Stimulated activated CD8-positive, alpha-beta memory T cell treated with anti-CD3 and anti-CD28 coated beads, Interleukin-4, amount 100 ng/mL, for 1 hour (primary cell): ENCODE measurements at places on chromosomes 6 and 20.

DNA sequence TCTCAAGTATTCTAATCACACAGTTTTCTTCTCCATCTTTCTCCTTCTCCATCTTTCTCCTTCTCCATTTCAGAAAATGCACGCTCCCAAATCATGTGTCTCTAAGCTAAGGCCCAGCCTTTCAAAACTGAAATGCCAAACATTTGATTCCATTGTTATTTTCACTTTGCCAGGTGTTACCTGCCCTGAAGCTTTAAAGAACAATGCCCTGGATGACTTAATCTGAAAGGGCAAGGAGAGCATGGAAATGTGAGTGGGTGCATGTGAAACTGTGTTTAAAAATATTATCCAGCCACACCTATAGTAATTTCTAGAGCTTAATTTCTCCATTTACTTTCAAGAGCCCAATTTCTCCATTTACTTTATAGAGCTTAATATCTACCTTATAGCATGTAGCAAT lies 42.4 kb upstream of the GCLC start:
- no peak for DNase-seq

DNA sequence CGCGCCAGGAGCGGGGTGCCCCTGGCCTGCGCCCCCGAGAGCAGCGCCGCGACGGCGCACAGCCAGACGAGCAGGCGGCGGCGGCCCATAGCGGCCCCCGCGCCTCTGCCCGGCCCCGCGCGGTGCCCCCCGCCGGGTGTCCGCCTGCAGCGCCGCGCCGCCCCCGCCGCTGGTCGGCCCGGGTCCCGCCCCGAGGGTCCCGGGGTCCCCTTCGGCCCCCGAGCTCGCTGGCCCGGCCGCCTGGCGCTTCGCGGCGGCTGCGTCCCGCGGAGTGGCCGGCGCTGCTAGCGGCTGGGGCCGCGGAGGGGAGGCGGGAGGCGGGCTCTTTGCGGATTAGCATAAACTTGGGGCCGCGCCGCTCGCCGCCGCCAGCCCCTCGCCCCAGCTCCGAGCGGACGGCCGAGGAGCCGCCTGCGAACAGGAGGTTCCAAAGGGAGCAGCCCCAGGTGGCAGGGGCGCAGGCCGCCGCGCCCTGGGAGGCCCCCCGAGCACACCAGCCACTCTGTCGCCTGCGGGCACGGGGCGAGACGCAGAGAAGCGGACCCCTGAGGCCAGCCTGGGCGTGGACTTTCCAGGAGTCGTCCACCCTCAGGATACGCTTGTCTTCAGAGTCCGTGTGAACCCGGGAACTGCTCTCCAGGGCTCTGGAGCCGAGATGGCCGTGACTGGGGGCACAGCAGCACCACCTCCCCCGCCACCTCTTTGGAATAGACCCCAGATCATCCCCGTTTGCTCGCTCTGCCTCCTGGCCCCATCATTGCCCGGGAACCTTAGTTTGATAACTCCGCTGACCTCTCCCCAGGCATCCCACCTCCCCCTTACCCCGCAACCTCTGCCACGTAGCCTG lies at the start of gene EMILIN3:
Gene EMILIN3 (minus strand): TSS at position 273 of the 847 bp plus-strand sequence. CDS start 184 bp downstream, at position 89.
- no peak for DNase-seq

DNA sequence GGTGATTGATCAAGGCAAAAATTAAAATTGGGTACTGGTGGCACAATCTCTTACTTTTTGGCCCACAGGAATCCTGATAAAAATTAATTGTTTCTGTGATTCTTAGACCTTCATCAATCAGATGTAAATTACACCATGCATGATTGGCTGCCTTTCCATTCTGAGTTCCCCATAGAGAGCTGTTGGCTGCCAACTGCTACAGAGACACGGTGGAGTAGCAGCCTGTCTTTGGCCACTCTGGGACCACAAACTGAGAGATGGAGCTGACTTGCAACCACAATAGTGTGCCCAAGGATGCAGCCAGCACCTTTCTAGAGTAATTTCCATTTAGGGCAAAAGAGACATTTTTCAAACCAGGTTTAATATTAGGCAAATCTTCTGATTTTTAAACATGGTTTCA lies 274.3 kb upstream of the MMS22L start:
- DNase-seq: no peak

- no peak for DNase-seq
These were observed 75.4 kb downstream of the TMEM244 start for GRCh38 chr6:129785756-129786135.

- no peak for DNase-seq
These were observed 274.9 kb downstream of the UTRN start for GRCh38 chr6:144559865-144560593.

- no peak for DNase-seq
These were observed 8.3 kb downstream of the ELOVL2 start for GRCh38 chr6:11035616-11036350.

DNA sequence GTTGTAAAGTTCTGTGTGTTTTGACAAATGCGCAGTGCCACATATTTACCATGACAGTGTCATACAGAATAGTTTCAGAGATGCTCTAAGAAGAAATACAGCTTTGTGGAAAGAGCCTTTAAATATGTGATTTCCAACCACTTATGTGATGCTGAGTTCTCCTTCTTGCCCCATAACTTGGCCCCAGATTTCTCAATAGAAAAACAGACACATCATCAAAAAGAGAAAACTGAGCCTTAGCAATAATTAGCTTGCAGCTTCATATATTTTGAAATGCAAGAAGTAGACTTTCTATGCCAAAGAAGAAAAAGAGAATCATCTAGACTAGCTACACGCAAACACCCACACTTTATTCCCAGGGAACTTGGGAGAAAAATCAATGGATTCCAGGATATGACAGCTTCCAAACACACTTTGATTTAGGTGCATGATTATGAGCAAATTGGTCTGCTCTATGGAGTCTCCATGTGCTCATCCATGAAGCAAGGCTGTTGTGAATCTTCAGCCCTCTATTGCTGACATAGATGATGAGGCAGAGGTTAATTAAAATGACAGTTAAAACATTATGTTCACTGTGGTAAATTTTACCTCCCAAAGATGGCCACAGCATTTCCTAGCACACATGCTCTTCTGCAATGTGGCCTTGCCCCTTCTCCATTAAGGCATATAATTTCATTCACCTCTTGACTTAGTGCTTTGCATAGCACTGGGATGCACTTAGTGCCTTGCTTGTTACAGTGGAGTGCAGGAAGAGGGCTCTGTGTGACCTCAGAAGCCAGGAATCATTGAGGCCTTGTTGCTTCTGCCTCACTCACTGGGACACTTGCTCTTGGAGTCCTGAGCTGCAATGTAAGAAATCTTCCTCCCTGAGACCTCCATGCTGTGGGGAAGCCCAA lies 174.6 kb downstream of the SYNDIG1 start:
- no peak for DNase-seq

- no peak for DNase-seq
These were observed 119.1 kb downstream of the TENT5A start for GRCh38 chr6:81633391-81633790.

DNA sequence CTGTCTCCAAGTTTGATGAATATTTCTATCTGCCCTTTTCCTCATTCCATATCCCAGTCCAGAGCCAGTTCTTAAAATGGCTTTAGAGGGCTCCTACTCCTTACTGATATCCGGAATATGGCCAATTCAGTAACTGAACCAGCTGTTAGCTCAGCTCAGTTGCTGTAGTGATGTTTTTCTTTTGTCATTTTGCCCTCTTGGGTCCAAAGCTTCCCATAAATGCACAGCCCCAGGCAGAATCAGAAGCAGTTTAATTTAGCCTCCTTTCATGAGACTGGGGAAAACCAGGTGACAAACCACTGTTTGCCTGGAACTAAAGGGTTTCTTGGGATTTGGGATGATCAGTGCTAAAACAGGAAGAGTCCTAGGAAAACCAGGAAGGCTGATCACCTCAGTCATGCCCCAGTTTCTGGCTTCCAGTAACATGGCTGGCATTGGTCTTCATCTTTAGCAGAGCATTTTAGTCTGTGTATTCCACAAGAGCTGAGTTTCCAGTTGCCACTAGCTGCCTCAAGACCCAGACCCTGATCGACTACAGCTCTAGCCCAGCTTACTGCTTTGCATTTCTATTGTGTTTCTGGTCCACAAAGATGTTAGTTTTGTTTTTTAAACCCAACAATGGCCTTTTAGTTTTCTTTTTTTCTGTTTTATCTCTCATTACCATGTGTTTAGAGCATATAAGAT lies 40.6 kb upstream of the REV3L start:
- no peak for DNase-seq

DNA sequence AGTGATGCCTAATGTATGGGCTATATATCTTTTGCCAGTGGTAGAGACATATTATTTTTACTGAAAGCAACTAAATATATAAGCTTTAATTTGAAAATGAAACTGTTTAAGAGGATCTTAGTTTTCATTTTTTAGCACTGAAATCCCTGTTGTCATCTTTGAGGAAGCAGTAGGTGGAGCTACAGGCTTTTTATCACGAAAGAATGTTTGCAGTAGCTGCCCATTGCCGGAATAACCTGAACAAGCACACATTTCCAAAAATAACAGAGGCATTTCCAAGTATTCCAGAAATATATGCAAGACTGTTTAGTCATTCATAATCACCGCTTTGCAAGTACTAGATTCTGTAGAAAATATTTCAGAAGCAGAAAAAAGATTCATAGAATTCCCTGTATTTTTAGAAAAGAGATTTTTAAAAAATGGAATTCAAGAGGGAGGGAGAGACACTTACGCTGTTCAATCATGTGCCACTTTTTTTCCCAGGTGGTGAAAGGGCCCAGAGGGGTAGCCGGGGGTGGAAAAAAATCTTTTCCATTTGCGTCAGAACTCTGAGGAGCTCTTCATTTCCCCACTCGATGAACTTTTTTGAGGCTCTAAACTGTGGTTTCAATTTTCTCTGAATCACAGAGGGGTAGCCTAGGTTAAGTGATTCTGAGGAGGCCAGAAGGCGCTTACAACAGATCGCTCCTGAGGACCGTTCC lies 142.5 kb upstream of the FERMT1 start:
- no peak for DNase-seq

GRCh38 chr20:58650181-58650775 lies 805 bp upstream of the STX16 start:
- DNase-seq: no peak

DNA sequence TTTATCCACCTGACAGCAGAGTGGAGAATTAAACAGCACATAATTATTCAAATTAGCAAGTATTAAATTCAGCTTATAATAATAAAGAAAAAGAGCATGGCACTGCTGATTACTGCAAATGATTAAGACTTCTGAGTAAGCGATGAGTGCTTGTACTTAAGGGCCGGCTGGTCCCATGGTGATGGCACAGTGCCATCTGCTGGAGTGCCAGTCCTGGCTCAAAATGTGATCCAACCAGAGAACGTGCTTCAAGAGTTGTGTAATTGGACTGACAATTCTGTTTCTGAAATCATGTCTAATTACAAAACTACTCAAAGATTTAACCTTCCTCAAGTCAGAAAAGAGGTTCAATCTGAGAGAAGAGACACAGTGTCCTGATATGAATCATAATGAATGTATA lies 181.6 kb upstream of the RGS17 start:
- DNase-seq: no peak

- no peak for DNase-seq
These were observed 1413.9 kb upstream of the ADGRB3 start for GRCh38 chr6:67221226-67221625.

- DNase-seq: no peak
These were observed 11.1 kb upstream of the HLA-DQB2 start for GRCh38 chr6:32774426-32774825.

DNA sequence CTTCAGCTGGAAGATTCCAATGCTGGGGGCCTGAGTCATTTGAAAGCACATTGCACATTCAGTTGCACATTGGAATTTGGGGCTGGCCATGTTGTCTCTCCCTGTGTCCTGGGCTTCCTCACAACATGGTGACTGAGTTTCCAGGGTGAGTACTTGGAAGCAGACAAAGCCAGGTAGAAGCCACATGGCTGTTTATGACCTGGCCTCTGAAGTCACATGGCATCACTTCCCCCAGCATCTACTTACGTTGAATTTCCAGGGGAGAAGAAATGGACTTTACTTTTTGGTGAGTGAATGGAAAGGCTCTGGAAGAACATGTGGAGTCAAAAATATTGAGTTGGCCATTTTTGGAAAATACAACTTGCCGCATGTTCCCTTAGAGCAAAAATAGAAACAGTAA lies 155.5 kb downstream of the LINC00237 start:
- no peak for DNase-seq

GRCh38 chr20:50699688-50700087 lies 8.3 kb upstream of the RIPOR3 start:
- no peak for DNase-seq

GRCh38 chr6:134950482-134950881 lies 581 bp upstream of the ALDH8A1 start:
- DNase-seq: no peak

DNA sequence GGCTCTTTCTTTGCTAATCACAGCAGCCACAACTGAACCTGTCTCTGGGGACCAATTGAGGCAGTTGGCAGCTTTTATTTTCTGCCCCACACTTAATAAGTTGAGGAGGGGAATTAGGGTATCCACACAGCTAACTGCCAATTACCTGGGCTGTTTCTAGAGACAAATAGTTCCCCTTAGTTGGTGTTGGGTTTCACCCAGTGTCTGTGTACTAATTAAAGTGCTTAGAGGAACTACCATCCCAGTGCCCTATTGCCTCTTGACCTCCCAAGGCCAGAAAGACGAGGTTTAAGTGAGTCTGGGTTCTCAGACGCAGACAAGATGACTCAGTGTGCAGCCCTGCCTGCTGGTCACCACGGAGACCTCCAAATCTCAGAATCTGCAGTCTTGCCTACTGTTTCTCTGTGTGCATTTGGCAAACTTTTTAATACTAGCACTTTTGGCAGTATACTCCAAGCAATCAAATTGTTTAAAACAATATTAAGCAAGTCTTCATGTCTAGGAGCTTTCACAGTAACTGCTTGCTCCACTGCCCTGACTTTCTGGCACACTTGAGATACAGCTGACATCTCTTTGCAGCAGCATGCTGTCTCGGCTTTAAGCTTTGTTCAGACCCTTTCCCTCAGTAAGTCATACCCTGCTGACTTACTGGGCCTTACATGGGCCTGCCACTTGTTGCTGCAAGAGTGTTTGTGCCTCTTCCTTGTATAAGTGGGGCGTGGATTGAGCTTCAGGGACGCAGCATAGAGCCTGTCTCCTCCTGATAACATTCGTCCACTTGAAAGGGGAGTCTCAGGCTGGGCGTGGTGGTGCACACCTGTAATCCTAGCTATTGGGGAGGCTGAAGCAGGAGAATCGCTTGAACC lies 31.9 kb downstream of the STK35 start:
- no peak for DNase-seq

DNA sequence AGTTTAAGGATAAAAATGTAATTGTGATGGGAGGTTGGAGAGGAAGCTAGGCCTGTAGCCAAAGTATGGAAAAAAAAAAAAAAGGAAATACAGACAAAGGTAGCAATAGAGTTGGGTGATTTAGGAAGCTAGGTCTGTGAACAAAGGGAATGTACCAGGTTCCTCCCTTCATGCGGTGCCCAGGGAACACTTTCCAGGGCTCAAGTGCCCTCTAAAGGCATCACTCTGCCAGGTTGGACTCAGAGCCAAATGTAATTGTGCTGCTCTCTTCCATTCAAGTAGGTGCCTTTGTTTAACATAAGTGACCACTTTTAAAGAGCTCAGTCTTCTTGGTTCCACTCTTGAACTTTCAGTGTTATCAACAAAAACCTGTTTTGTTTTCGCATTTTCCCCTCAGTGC lies 159.7 kb upstream of the AHI1 start:
- no peak for DNase-seq

- DNase-seq: no peak
These were observed 28.6 kb upstream of the DLGAP4 start for GRCh38 chr20:36277546-36277945.
